ENCODE measurements at places on chromosomes 2 and 18.
A peak's percentile ranks its signal among the peaks of the same experiment; 100 is the strongest.

DNA sequence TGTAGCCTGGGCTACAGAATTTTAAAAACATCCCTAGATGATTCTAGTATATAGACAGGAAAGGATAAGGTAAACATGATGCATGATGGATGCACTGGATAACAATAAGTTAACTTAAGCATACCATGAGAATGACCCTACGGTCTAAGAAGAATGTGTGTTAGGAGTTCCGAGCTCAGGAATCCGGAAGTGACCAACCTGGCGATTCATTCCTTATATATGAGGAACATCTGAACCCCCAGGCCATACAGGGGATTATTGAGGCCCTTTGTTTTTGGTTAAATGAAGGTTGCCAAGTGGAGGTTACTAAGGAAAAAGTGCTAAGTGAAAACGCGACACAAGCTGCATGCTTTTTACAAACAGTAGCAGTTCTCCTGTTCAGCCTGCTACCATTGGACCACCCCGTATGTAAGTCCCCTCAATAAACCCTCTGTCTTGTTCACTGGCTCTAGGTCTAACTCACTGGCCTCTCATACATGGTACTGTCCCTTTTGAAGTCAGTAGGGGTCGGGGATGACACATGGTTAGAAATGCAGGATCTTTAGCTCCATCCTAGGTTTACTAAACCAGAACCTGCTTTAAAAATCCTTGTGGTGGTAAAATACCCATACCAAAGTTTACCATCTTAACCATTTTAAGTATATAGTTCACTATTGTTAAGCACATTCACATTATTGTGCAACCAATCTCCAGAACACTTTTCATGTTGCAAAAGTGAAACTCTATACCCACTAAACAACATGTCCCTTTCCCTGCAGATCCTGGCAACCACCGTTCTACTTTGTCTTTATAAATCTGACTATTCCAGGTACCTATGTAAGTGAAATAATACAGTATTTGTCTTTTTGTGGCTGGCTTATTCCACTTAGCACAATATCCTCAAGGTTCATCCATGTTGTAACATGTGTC lies 111.0 kb upstream of the MAP4K3 start:
- no peak for DNase-seq

- no peak for DNase-seq
These were observed 625 bp downstream of the ARPC2 start for GRCh38 chr2:218217360-218218267.

DNA sequence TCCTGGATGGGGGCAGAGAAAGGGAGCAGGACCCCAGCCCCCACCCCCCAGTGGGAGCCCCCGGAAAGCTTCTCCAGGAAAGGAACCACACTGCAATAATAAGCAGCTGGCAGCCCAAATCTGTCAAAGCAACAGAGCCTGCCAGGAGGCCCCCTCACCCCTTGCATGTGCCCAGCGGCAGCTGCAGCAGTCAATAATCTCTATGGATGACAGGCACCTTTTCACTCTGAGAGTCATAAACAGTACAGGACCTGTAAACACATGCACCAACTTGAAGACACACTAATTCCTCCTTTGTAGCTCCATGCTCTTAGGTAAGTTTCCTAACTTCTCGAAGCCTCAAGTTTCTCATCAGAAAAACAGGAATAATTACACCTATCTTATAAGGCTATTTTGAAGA lies 26.2 kb upstream of the KDM3A start:
- DNase-seq, result peak; percentile 55

GRCh38 chr2:42001711-42002201 lies 46.1 kb upstream of the PKDCC start:
- no peak for DNase-seq

GRCh38 chr2:26363323-26363722 lies 16.7 kb upstream of the ADGRF3 start:
- no peak for DNase-seq

DNA sequence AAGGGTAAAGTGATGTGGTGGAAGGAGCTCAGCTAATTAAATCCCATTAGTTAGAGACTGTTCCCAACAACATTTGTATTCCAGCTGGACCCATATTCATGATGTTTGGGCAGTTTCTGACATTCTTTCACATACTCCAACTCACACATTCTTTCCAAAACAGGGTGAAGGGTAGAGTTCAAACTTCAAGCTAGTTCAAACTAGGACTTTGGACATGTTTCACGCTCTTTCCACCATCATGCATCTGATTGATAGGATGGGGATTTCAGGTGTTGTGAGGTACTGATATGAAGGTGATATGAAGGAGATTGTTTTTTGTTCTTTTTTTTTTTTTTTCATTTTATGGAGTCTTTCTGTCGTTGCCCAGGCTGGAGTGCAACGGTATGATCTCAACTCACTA lies 197.1 kb upstream of the LHCGR start:
- no peak for DNase-seq
